ENCODE measurements at places on chromosomes 4 and X.

- H3K36me3 ChIP-seq, result no peaks in the 10 kb centered on the region
- DNase-seq, result no peak
- H3K27me3 ChIP-seq, result no peaks in the 10 kb centered on the region
- no peaks in the 10 kb centered on the region for H3K4me1 ChIP-seq
- no peak overlapping the region for H3K27ac ChIP-seq
- H3K4me3 ChIP-seq, result no peak overlapping the region
These were observed 459.0 kb downstream of the PDGFC start for GRCh38 chr4:156512622-156513021.

DNA sequence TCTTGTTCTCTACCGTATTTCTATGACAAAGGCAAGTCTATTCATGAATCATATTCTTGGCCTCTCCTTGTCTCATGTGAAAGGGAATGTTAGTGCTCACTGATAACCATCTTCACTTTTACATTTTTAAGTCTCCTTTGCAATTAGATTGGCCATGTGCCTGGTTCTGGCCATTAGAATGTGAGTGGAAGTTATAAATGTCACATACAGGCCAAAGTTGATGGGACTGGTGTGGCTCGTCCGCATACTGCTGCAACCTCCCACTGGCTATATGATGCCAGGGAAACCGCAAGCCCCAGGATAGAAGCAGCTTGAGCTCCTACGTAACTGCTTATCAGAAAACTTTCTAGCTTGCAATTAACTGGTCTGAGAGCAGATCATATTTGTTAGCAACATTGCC is 86.1 kb downstream of the MAGEC1 start:
- no peak overlapping the region for H3K27ac ChIP-seq
- no peak for DNase-seq
- no peak overlapping the region for H3K4me3 ChIP-seq
- H3K27me3 ChIP-seq, result no peaks in the 10 kb centered on the region

DNA sequence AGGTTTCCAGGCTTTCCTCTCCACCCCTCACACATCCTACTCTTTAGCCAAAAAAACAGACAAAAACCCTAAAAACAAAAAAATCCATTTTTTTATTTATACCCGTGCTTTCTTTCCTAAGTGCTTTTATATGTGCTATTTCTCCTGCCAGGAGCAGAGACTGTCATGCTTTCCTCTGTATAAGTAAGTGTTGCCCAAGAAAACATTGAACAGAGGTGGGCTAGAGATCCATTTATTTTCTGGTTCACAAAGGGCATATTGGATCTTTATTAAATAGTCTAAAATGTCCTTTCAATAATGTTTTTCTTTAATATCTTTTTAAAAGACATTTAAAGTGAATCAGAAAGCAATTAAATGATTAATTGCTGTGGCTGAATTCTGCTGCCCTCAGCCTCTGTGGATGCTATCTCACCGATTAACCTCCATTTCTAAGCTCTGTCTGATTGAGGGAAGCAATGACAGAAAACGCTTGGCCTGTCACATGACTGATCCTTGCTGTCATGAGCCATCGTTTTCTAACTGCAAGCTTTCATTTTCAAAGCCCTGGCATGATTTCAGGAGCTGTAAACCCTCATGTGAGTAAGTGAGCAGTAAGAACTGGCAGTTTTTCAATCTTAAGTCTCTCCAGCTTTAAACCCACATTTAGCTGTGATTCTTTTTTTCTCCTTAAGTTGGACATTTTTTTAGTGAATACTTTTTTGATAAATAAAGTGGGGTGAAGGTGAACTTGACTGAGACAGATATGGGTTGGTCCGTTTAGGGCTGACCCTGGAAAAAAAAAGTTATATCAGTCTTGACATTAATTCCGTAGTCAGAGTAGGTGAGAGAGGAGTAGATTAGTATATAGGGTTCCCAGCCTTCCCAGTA is 180.7 kb upstream of the PGRMC2 start:
- peaks cover 10% of the 10 kb centered on the region for H3K36me3 ChIP-seq
- H3K27ac ChIP-seq, result no peak overlapping the region
- H3K27me3 ChIP-seq, result no peaks in the 10 kb centered on the region
- no peak overlapping the region for H3K4me3 ChIP-seq

GRCh38 chrX:154795016-154795415 is 10.3 kb downstream of the MPP1 start:
- no peak for DNase-seq
- no peaks in the 10 kb centered on the region for H3K27me3 ChIP-seq
- no peak overlapping the region for H3K4me3 ChIP-seq

DNA sequence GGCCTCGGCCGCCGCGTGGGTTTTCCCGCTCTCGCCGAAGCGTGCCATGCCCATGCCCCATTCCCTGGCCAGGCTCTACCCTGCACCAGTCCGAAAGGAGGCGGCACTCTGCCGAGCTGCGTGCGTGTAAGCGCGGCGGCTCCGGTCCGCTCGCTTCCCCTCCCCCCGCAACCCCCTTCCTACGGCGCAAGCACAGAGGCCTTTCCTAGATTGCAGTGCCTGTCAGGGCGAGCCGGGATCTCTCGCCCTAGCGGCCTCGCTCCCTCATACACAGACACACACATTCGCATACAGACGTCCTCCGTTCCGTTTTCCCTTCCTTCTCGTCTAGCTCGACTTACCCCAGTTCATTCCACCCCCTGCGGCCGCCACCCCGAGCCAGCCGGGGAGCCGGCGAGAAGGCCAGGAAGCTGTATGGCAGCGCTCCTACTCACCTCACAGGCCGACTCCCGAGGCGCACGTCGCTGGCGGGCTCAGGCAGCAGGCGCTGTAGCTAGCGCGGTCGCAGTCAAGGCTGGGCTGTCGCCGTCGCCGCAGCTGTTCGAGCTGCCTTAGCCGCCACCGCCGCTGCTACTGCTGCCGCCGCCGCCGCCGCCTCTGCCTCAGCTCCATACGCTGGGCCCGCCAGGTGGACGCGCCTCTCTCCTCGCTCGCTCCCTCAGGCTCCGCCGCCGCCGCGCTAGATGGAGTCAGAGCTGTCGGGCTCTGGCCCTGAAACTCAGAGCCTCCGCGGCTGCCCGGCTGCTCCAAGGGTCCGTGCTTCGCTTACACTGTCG is 615 bp downstream of the NEXMIF start:
- peaks cover 4% of the 10 kb centered on the region for H3K4me1 ChIP-seq
- H3K27ac ChIP-seq, result peak overlapping the region; percentile 94
- peak; percentile 59 for DNase-seq
- H3K36me3 ChIP-seq, result no peaks in the 10 kb centered on the region
- peak overlapping the region; percentile 97 for H3K4me3 ChIP-seq

GRCh38 chrX:149032449-149032848 is 472.7 kb downstream of the IDS start:
- H3K27me3 ChIP-seq, result no peaks in the 10 kb centered on the region
- H3K27ac ChIP-seq, result no peak overlapping the region
- H3K4me3 ChIP-seq, result no peak overlapping the region
- DNase-seq, result no peak
- H3K36me3 ChIP-seq, result no peaks in the 10 kb centered on the region

- no peaks in the 10 kb centered on the region for H3K27me3 ChIP-seq
- peak overlapping the region; percentile 60 for H3K4me3 ChIP-seq
- peaks cover 20% of the 10 kb centered on the region for H3K36me3 ChIP-seq
These were observed 7.7 kb downstream of the SASH3 start for GRCh38 chrX:129787336-129788055.

DNA sequence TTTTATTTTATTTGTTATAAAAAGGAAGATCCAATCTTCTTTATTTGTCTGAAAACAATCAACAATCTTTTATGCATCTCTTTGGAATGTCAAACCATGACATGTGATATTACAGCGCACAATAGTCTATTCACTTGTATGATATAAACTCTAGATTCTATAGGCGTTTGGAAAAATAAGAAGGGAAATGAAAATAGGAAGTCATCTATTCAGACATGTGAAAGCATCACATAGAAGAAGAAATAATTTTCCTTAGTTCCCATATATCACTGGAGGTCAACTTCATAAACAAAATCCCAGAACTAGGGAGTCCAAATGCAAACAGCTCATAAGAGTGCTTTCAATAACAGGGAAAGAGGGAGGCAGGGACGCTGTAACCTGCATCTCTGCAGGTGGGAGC is 139.5 kb upstream of the RASGEF1B start:
- no peak overlapping the region for H3K27ac ChIP-seq
- no peaks in the 10 kb centered on the region for H3K27me3 ChIP-seq
- no peaks in the 10 kb centered on the region for H3K36me3 ChIP-seq
- DNase-seq, result no peak

DNA sequence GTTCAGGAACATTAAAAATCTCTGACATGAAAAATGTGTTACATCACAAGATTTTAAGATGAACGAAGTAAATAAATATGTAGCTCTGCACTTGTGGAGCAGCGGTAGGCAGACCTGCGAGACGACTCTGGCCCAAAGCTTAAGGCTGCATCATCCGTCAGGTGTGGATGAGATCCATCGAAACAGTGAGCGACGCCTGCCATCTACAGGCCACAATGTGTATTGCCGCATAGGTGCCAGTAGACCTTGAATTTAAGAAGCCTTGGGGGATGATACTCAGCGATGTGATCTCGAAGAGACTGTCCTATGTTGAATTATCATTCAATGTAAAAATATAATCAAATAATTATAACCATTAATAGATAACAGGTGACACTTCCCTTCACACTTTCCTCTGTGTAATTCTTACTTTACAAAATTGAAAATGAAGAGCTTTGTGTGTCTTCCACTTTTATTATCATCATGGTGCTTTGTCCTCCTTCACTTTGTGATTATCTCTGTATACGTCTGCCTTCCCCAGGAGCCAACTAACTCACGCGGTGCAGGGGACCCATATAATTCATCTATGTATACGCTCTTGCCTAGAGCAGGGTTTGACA is 851.0 kb downstream of the RAB28 start:
- peaks cover 25% of the 10 kb centered on the region for H3K27me3 ChIP-seq
- no peak overlapping the region for H3K4me3 ChIP-seq
- H3K27ac ChIP-seq, result peak overlapping the region; percentile 22
- H3K4me1 ChIP-seq, result no peaks in the 10 kb centered on the region
- no peaks in the 10 kb centered on the region for H3K36me3 ChIP-seq

GRCh38 chr4:168220893-168221292 is 97.7 kb downstream of the DDX60 start:
- H3K36me3 ChIP-seq, result peaks cover 86% of the 10 kb centered on the region
- H3K27me3 ChIP-seq, result no peaks in the 10 kb centered on the region
- DNase-seq, result no peak
- no peak overlapping the region for H3K4me3 ChIP-seq
- no peak overlapping the region for H3K27ac ChIP-seq
- peaks cover 4% of the 10 kb centered on the region for H3K4me1 ChIP-seq

DNA sequence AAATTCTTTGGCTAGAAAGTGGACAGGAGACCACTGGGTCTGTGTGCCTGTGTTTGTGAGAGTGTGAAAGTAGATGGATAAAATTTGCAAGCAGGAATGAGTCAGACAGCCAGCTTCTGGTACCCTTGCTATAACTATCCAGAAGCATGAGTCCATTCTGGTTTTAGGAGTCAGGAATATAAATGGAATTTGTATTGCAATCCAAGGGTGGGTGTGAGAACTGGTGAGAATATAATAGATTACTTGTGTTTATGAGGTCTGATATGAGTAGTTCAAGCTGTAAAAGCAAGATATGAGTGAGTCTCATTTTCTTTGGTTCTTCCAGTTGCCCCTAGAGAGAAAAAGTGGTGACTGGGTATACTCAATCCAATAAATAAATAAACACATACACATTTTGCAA is 212.7 kb upstream of the TAPT1 start:
- DNase-seq, result no peak
- H3K4me3 ChIP-seq, result no peak overlapping the region
- no peaks in the 10 kb centered on the region for H3K36me3 ChIP-seq
- H3K4me1 ChIP-seq, result no peaks in the 10 kb centered on the region

- no peak overlapping the region for H3K27ac ChIP-seq
- H3K27me3 ChIP-seq, result peaks cover 2% of the 10 kb centered on the region
- H3K4me1 ChIP-seq, result no peaks in the 10 kb centered on the region
- H3K4me3 ChIP-seq, result no peak overlapping the region
These were observed 605.6 kb upstream of the BOD1L1 start for GRCh38 chr4:14233126-14233525.

GRCh38 chr4:115678425-115678941 is 565.1 kb upstream of the NDST4 start:
- no peak overlapping the region for H3K4me3 ChIP-seq
- no peaks in the 10 kb centered on the region for H3K27me3 ChIP-seq
- no peaks in the 10 kb centered on the region for H3K4me1 ChIP-seq
- no peaks in the 10 kb centered on the region for H3K36me3 ChIP-seq
- no peak overlapping the region for H3K27ac ChIP-seq
- DNase-seq, result no peak

DNA sequence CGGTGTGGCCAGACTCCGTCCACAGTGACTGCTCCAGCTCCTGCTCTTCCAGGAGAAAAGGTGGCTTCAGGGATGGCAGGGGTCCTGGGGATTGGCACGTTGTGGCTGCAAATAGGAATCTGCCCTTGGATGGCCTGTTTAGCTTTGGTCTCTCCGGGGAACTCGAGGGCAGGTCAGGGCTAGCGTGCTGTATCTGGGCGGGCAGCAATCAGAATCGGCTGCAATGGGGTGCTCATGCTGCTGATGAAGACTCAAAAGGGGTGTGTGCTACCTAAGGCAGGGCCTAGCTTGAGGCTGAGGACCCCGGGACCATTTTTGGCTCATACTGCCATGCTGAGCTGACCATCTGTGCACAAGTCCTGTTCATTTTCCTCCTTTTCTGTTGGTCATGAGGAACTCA is 51.3 kb downstream of the RGS12 start:
- no peak overlapping the region for H3K27ac ChIP-seq
- H3K4me3 ChIP-seq, result no peak overlapping the region
- no peaks in the 10 kb centered on the region for H3K36me3 ChIP-seq
- peaks cover 23% of the 10 kb centered on the region for H3K4me1 ChIP-seq
- peaks cover 9% of the 10 kb centered on the region for H3K27me3 ChIP-seq
- no peak for DNase-seq

Measured in naive thymus-derived CD8-positive, alpha-beta T cell (primary cell).